ENCODE measurements at places on chromosomes 2 and 18.

- no peak for DNase-seq
These were observed 64.2 kb upstream of the ITGB6 start for GRCh38 chr2:160264308-160264707.

- DNase-seq: no peak
These were observed 14.1 kb upstream of the HOXD1 start for GRCh38 chr2:176174382-176174823.

GRCh38 chr18:74818516-74819175, 221.0 kb downstream of the ZNF407 start:
- no peak for DNase-seq

DNA sequence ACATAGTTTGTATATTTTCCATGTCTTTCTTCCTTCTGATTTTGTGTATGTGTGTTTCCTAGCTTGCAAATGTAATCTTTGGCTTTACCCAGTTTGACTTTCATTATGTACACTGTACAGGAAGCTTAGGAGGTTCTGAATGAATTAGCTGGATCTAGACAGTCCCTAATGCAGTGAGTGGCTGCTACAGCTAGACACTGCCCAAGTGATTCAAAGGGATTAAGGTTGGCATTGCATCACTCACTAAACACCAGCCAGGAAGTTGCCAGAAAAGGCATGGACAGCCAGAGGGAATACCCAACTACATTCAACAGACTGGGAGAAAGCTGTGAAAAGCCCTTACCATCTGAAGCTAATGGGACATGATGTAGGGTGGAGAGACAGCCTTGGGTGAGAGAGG, 316.0 kb upstream of the MEX3C start:
- DNase-seq: no peak

All from stimulated activated CD8-positive, alpha-beta memory T cell treated with anti-CD3 and anti-CD28 coated beads, Interleukin-4, amount 100 ng/mL, for 4 hours (primary cell).